B cell (primary cell): ENCODE measurements at places on chromosomes 11 and 22.
A peak's percentile ranks its signal among the peaks of the same experiment; 100 is the strongest.

DNA sequence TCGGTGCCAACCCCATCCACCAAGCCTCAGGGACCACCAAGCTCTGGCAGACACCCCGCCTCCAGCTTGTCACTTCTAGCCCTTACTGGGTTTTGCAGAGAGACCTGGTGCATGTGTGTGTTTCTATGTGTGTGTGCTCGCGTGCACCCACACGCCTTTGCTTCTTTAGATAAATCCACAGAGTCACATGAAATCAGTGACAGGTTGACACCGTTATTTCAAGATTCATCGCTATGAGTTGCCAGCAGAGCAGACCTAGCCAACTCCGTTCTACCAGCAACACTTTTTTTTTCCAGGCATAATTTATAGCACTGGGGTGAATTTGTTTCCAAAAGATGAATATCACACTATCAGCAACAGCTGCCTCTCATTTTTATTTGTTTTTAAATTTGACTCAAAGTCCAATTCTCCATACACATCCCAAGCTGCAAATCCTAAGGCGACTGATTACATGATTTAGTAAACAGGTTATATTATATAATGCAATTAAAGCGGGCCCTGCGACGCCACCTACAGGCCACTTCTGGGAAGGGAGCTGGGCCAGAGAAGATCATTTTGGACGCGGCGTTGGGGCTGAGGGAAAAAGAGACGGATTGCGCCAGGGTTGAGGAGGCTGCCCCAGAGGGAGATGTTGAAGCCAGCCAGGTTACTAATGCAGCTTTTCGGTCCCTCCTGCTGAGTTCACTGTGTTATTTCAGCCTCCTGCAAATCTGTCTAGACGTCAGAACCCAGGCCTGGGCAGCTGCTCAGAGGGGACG, 150.5 kb downstream of the FEZ1 start:
- DNase-seq, result peak; percentile 25

- no peak for DNase-seq
Measured at GRCh38 chr11:134332189-134332631, 422 bp downstream of the GLB1L2 start.

GRCh38 chr11:18492888-18493287, 33.9 kb downstream of the TSG101 start:
- no peak for DNase-seq

GRCh38 chr11:15816260-15816871, 540.0 kb downstream of the SOX6 start:
- DNase-seq, result no peak

DNA sequence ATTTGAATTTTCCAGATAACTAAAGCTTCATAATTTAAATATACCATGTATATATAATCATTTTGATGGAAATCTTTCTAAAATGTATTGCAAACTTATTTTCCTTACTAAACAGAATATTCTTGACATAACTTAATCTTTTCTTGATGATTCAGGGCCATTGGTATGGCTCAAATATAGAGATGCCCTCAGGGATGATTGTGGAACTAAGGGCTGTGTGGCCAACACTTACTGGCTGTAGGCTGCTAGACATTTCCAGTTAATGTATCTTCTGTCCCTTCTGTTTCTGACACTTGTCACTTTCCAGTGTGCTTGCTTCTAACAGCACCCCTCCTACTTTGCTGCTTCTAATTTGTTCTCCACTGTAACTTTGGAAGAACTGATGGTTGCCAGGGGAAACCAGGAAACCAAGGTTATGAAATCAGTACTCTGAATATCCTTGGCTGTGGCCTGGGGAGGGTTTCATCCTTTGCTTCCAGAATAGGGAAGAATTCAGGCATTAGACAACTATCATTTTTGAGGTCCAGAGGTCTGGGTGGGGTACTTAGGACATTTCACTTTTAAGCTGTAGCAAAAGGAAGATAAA, 697.2 kb downstream of the ETS1 start:
- no peak for DNase-seq

DNA sequence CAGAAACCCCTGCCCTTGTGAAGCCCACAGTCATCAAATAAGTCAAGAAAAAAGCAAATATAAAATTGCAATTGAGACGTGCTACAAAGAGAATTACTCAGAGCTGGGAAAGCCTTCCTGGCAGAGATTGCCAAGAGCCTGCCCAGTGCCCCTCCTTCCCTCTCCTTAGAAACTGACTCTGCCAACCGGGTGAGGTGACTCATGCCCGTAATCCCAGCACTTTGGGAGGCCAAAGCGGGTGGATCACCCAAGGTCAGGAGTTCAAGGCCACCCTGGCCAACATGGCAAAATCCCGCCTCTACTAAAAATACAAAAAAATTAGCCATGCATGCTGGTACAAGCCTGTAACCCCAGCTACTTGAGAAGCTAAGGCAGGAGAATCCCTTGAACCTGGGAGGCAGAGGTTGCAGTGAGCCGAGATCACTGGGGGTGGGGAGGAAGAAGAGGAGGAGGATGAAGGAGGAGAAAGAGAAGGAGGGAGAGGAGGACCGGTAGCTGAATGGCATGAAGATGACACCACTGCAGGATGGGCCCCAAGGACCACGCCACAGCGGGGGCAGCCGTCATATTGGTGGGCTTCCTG, 76.1 kb upstream of the RTL6 start:
- no peak for DNase-seq

- peak; percentile 43 for DNase-seq
Measured at GRCh38 chr11:8338138-8338537, 74.5 kb upstream of the LMO1 start.

DNA sequence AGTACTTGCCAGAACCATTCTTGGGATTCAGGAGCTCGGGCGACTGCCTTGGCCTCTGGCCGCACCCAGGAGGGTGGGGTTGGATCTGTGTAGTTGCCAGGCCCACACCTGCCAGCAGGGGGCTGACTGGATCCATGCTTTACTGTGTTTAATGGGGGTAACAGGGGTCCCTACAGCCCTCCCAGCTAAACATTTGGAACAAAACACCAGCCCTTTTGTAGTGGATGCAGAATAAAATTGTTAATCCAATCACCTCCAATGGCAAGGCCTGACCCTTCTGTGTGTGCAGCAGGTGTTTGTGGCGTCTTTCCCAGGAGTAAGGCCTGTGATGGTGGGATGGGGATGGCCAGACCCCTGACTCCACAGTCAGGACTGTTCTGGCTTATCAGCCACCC, 22.5 kb downstream of the SUN2 start:
- peak; percentile 69 for DNase-seq

- DNase-seq, result no peak
Measured at GRCh38 chr11:6333095-6333494, 12.8 kb upstream of the CAVIN3 start.

DNA sequence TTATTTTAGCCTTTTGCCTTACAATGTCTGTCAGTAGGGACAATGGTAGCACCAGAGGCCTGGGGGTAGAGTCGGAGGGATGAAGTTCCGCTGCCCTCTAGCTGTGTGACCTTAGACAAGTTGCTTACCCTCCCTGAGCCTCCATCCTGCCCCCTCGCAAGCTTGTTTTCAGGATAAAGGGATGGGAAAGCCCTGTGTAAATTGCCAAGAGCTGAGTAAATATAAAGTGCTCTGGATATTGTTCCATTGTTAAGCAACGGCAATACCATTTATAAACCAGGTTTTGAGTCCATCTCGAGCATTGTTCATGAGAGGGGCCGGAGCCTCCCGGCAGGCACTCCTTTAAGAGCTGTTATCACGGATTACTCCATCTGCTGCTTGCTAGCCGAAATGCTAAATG, 72.9 kb downstream of the ZBTB16 start:
- DNase-seq, result no peak

GRCh38 chr11:133905677-133906156, 51.1 kb downstream of the IGSF9B start:
- DNase-seq, result peak; percentile 23

DNA sequence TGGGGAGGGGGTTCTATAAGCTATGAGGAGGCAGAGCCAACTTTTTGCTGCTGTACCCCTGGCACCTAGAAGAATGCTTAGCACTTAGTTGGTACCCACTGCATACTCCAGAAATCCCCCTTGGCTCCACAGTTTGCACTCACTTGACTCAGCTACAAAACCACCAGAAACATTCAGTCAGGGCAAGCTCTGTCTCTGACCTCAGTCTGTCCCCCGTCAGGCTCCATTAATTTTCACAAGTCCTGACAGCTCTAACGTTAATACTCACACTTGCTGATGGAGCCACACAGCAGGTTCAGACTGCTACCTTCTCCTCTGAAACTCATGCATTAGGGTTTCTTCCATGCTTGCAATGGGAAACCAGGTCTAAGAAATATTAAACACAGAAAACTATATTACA, 81.7 kb downstream of the MPPED2 start:
- DNase-seq, result no peak

DNA sequence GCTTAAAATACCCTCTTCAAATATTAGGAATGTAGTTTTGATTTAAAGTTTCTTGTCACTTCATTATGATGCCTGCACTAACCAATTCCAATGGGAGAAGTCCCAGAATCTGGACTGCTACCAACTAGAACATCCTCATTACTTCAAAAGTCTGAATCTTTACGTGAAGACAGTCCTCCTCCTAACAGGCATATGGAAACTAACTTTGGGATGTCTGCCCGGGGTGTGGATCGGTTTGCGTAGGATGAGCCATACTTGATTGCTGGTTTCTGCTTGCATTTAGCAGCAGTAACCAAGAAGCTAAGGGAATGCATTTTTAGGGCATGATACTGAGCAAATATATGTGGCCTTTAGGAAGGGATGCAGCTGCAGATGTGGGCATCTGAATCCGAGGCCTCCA, 177.1 kb downstream of the LRRC4C start:
- DNase-seq, result no peak

DNA sequence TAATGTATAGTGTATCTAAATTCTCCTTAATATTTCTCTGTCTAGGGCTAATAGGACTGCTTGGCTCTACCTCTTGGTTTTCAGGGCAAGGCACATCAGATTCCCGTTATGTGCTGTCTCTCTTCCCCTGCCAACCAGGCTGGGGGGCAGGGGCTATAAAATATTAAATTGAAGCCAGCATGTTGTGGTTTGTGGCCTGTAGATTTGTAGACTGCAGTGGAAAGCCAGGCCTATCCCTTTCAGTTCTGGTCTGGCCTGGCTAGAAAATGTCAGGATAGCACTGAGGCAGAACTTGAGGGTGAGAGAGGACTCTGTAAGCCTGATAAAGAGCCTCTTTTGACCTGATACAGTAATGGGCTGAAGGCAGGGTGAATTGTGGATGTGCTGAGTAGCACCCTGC, 14.4 kb upstream of the GRK2 start:
- DNase-seq, result no peak

DNA sequence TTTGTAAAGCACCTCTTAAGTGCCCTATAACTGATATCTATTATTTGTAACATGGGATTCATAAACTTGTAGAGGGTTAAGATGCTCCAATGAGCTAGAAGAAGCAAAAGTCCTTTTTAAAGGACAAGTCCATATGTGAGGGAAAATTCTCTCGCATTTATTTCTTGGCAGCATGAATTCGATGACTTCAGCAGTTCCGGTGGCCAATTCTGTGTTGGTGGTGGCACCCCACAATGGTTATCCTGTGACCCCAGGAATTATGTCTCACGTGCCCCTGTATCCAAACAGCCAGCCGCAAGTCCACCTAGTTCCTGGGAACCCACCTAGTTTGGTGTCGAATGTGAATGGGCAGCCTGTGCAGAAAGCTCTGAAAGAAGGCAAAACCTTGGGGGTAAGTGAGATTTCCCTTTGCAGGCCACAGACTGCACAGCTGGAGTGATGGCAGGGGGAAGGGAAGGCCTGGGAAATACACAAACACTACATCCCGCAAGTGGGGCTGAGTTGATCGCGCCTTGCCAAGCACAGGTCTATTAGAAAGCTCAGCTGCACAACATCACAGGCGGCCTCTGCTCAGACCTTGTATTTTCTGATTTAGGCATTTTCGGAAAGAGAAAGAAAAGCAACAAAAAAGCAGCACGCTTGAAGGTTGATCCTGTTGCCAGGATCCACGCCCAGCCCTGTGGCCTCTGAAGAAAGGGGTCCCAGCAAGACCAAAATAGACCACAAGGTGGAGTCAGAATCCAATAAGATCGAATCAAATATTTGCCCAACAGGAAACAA, 1.5 kb downstream of the MS4A8 start:
- DNase-seq, result no peak
